ENCODE measurements at places on chromosomes 13 and 19.

DNA sequence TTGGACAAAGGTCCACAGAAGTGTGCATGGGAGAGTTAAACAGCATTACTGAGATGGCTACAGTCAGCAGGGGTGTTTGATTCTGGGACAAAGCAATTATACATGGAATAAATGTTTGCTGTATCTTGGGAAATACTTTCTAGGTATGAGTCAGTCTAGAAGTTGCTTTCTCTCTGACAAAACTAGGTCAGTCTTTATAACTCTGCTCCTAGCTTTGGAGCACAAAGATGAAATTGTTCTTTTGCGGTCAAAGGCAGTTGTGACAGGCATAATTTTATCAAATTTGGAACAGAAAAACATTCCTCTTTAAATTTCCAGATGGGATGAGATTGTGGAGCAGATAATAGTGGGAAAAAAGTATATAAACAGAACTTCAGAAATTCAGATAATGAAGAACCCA lies 1045.4 kb upstream of the MIR17HG start:
- peak; percentile 6 for DNase-seq

GRCh38 chr13:60066226-60066625 lies 97.5 kb downstream of the DIAPH3 start:
- no peak for DNase-seq

DNA sequence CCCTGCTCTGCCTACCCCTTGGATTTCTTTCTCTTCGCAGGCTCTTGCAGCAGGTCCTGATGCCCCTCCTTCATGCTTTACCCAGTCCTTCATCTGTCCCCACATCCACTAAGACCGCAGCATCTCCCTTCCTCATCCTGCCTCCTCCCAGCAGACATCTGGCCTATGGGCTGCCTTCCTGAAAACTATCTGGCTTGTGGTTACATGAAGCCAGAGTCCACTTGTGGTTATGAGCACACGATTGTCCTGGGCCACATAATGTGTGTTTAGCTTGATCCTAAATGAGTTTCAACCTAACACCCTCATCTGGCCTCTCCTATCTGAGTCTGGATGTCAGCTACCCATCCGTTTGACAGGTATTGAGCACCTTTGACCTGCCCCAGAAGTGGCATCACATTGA lies 5.5 kb upstream of the ZNF175 start:
- peak; percentile 3 for DNase-seq

GRCh38 chr13:32666990-32667571 lies 80.8 kb downstream of the PDS5B start:
- DNase-seq = no peak

- peak; percentile 55 for DNase-seq
Observed at GRCh38 chr19:14536926-14537692, 7.7 kb downstream of the TECR start.

- no peak for DNase-seq
Observed at GRCh38 chr19:19477705-19478383, 37.5 kb downstream of the TSSK6 start.

GRCh38 chr19:15287496-15287895 lies 44.8 kb downstream of the BRD4 start:
- DNase-seq = no peak

DNA sequence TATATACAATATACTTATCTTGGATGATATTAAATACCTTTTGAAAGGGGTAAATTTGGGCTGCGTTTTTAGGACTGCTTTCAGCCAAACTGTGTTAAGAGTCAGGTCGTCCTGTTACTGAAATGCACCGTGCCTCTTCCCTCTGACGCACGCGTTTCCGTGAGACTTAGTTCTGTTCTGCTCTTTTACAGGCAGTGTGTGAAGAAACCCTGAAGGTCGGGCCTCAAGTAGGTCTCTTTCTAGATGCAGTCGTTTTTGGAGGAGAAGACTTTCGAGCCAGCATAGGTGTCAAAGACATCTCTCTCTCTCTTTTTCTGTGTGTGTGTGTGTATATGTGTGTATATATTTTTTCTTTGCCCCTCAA lies 107.0 kb downstream of the ZIC5 start:
- DNase-seq = no peak

GRCh38 chr13:109385242-109385560 lies 401.2 kb downstream of the IRS2 start:
- peak; percentile 74 for DNase-seq

- DNase-seq = no peak
Observed at GRCh38 chr13:27053210-27053884, 118.3 kb downstream of the USP12 start.

GRCh38 chr19:7681340-7682174 lies 924 bp downstream of the TRAPPC5 start:
- peak; percentile 85 for DNase-seq

GRCh38 chr13:45021250-45021649 lies 31.9 kb downstream of the GPALPP1 start:
- DNase-seq = no peak

DNA sequence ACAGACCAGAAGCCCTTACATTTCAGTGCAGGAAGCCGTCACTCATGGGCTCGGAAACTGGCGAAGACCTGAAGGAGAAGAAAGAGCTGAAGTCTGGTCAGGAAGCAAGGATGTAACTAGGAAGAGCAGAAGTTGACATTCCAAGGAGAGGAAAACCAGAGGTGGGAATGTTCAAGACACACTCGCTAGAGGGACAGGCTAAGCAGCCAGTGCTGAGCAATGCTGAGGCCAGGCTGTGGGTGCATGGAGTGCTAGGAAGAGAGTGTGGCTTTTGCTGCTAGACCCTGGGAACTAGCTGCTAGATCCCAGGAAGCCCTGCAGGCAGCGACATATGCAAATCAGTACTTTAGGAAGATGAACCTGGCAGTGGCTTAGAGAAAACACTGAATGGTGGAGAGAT lies 12.1 kb upstream of the URAD start:
- no peak for DNase-seq

- DNase-seq = peak; percentile 31
Observed at GRCh38 chr19:16886305-16886880, 2.4 kb upstream of the F2RL3 start.

GRCh38 chr13:46520166-46520565 lies 32.8 kb upstream of the LRCH1 start:
- no peak for DNase-seq

- peak; percentile 65 for DNase-seq
Observed at GRCh38 chr19:33350538-33351309, 22.8 kb upstream of the CEBPG start.

- no peak for DNase-seq
Observed at GRCh38 chr13:44732503-44733098, 156.5 kb upstream of the TSC22D1 start.

DNA sequence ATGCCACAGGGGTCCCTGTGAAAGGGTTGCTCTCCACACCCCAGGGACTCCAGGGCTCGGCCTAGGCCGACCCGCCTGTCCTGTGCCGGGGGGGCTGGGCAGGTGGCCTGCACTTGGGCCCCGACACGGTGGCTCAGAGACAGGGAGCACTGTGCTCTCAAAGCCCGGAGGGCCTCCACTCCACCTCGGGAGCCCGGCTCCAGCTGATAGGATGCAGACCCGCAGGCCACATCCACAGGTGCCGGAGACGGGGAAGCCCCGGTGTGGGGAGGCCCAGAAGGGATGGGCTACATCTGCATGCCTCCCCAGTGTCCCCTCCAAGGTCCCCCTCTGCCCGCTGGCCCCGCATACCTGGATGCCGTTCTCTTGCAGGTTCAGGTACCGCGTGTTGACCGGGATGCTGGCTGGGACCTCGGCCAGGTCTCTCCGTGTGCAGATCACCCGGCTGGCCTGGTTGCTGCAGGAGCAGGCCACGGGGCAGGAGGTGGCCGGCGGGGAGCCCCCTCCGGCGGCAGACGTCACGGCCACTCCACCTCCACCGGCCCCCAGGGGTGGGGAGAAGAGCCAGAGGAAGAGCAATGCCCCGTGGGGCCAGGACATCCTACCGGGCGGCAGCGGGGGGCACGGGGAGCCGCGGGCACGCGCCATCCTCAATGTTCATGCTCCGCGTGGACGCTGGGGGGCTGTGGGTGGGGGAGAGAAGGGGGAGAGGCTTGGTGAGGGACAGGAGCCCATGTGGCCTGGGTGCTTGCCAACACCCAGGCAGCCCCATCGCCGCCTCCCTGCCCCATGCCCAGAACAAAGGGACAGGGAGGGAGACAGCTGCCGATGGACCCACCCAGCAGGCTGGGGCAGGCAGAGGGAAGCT lies 19.8 kb downstream of the LRRC4B start:
- no peak for DNase-seq

DNA sequence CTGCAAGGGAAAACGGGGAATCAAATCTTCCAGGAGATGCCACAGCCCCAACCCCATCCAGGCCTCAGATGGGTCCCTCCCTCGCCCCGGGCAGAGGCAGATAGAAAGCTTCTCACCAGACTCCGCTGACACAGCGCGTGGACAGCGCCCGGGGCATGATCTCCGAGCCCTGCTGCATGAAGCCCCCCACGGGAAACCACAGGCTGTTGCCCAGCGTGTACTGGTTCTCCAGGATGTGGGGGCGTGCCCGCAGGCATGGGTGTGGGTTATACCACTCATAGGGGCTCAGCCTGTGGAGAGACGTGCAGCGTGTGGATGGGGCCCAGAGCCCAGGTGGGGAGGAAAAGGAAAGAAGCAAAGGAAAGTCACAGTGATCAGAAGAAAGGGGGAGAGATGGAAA lies 27.2 kb upstream of the ATP1A3 start:
- no peak for DNase-seq

GRCh38 chr19:18939922-18940768 lies 872 bp downstream of the HOMER3 start:
- DNase-seq = peak; percentile 77

- no peak for DNase-seq
Observed at GRCh38 chr19:58535857-58536256, 8.0 kb upstream of the TRIM28 start.

- peak; percentile 92 for DNase-seq
Observed at GRCh38 chr19:46784262-46785053, 3.9 kb downstream of the SLC1A5 start.

GRCh38 chr13:94209117-94209516 lies 270.4 kb downstream of the DCT start:
- DNase-seq = no peak
